ENCODE measurements at places on chromosomes 12 and 14.

- no peak overlapping the region for H3K4me3 ChIP-seq
- no peaks in the 10 kb centered on the region for H3K36me3 ChIP-seq
- H3K4me1 ChIP-seq: peaks cover 4% of the 10 kb centered on the region
Observed at GRCh38 chr14:37088356-37089215, 83.8 kb downstream of the SLC25A21 start.

DNA sequence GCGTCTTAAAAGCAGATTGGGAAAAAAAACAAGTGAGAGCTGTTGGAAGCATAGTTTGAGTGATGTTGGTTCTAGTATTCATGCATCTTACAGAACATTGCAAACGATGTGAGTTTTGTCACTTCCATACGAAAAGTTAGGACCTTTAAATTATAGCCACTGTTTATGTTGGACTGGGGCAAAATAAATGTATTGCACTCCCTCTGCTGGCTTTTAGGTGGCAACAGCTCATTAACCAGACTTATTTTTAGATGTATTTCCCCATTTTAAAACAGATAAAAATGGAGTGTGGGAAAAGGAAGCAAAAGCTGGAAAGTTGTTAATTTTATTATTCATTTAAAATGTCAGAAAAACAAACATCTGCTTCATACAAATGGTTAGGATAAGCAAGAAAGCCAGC is 111.9 kb downstream of the LGR5 start:
- DNase-seq: peak; percentile 16
- no peak overlapping the region for H3K4me3 ChIP-seq

GRCh38 chr12:26016516-26016915 is 58.0 kb downstream of the RASSF8 start:
- no peak for DNase-seq
- H3K27ac ChIP-seq: no peak overlapping the region
- H3K4me3 ChIP-seq: no peak overlapping the region

- H3K27me3 ChIP-seq: no peaks in the 10 kb centered on the region
- peak overlapping the region; percentile 60 for H3K4me3 ChIP-seq
- peaks cover 14% of the 10 kb centered on the region for H3K4me1 ChIP-seq
Observed at GRCh38 chr12:119804011-119804641, 73.0 kb downstream of the CIT start.

DNA sequence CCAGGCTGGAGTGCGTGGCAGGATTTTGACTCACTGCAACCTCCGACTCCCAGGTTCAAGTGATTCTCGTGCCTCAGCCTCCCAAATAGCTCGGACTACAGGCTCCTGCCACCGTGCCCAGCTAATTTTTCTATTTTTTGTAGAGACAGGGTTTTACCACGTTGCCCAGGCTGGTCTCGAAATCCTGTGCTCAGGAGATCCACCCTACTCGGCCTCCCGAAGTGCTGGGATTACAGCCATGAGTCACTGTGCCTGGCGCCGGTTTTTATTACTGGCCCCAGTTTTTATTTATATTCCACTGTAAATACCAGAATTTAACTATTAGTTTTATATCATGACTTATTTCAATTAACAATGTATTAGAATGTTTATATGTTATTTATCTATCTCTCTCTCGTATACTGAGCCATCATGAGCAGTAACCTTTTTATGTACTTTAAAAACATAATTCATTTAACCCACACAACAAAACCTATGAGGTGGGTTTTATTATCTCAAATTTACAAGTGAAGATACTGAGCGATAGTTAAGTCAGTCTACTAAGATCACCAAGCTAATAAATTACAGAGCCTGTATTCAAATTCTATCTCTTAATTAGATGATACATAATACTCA is 47.8 kb downstream of the HECTD1 start:
- peaks cover 23% of the 10 kb centered on the region for H3K36me3 ChIP-seq
- H3K27ac ChIP-seq: no peak overlapping the region
- H3K27me3 ChIP-seq: no peaks in the 10 kb centered on the region
- no peaks in the 10 kb centered on the region for H3K4me1 ChIP-seq
- no peak for DNase-seq

- H3K27me3 ChIP-seq: no peaks in the 10 kb centered on the region
- H3K4me3 ChIP-seq: no peak overlapping the region
- no peak for DNase-seq
Observed at GRCh38 chr14:67485501-67486095, 2.9 kb downstream of the TMEM229B start.

- H3K4me3 ChIP-seq: no peak overlapping the region
- no peaks in the 10 kb centered on the region for H3K27me3 ChIP-seq
- H3K27ac ChIP-seq: no peak overlapping the region
Observed at GRCh38 chr14:95915330-95915729, 38.7 kb downstream of the TUNAR start.

- H3K27me3 ChIP-seq: no peaks in the 10 kb centered on the region
- H3K36me3 ChIP-seq: no peaks in the 10 kb centered on the region
- peak overlapping the region; percentile 11 for H3K4me3 ChIP-seq
- DNase-seq: peak; percentile 81
- H3K27ac ChIP-seq: peak overlapping the region; percentile 84
Observed at GRCh38 chr12:47085815-47086252, 6.1 kb upstream of the AMIGO2 start.

DNA sequence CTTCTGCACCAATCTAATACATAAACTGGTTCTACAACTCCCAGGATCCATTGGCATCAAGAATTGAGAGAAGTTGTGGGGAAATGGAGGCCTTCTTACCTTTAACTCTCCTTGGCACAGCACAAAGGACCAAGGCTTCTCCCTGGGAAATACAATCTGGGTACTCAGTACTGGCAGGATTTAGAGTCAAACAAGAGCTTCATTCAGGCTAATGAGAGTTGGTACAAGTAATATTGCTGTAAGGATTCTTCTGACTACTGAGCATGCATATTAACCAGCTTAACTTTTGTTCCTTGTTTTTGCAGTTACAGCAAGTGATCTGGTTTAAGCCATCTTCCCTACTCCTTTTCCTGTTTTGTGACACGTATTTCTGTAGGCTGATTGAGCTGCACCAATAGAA is 76.2 kb upstream of the FERMT2 start:
- peaks cover 7% of the 10 kb centered on the region for H3K4me1 ChIP-seq
- no peak overlapping the region for H3K27ac ChIP-seq
- no peak for DNase-seq
- no peaks in the 10 kb centered on the region for H3K36me3 ChIP-seq
- no peak overlapping the region for H3K4me3 ChIP-seq

DNA sequence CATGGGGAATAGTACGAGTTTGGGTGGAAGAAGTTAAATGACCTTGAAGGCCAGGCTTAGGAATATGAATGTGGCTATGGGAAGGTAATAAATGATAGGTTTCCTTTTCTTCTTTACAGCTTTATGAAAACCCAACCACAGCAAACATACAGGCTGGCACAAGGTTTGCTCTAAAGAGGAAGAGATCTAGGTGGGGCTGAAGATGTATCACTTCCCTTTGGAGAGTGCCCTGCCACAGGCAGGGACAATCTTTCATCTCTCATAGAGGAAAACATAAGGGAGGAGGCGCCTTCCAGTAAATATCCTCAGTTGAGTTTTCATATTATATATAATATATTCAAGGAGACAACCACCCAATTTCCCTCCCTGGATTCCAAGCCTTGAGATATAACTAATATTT is 72.9 kb upstream of the FRMD6 start:
- H3K27me3 ChIP-seq: no peaks in the 10 kb centered on the region
- no peak overlapping the region for H3K4me3 ChIP-seq
- H3K4me1 ChIP-seq: peaks cover 42% of the 10 kb centered on the region
- H3K36me3 ChIP-seq: no peaks in the 10 kb centered on the region

DNA sequence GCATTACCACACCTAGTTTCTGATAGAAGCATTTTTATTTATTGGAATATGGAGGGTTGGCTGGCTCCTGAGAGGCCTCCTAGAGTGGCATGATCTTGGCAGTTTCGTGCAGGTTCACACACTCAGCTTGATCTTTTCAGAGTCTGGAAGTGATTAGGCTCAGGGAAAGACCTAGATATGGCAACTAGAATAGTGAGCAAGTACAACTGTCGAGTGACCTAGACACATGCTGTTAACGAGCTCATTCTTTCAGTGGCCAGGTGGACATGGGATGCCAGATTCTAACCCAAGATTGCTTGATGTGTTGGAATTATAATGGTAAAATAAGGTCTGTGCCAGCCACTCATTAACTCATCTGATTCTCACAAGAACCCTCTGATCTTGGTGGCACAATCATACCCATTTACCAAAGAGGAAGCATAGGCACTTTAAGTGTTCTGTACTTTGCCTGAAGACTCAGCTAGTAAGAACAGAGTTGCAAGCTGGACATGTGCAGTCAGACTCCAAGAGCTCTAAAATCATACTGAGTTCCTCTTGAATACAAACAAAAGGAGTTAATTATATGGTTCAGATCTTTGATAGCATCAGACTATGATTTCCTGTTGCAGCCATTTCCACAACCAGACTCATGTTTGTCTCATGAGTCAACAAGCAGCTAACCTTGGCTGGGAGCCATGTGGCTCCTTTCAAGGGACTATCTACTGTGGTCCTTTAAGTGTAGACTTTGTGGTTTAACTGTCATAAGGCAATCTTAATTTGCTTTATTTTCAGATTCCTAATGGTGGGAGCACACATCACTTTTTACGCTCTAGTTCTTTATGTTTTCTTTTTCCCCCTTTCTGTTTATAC is 144.2 kb downstream of the PLEKHA5 start:
- peak overlapping the region; percentile 10 for H3K4me3 ChIP-seq
- H3K4me1 ChIP-seq: peaks cover 15% of the 10 kb centered on the region
- H3K27ac ChIP-seq: peak overlapping the region; percentile 67
- no peaks in the 10 kb centered on the region for H3K36me3 ChIP-seq
- no peaks in the 10 kb centered on the region for H3K27me3 ChIP-seq

DNA sequence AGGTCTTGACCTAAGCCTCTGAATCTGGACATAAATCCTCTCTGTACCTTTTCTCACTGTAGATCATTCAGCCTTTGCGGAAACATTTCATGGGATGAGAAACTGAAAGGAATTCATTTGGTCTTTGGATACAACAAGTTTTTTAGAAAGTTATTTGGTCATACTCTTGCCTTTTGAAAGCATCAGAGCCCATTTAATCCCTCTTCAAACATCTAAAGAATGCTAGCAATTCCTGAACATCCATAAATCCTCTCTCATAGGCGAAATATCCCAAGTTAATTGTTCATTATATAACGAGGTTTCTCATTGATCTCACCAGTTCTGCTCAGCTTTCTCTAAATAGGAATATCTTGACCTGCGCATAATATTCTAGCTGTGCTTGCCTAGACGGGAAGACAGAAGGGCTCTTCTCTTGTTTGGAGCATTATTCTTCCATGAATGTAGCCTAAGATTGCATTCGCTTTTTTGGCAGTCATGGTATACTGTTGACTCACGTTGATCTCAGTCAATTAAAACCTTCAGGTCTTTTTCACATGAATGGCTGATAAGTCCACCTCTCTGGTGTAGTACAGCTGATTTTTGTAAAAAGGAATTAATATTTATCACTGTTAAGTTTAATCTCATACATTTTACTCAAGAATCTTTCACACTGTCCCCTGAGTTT is 24.1 kb downstream of the NTN4 start:
- peak; percentile 57 for DNase-seq
- H3K4me1 ChIP-seq: peaks cover 8% of the 10 kb centered on the region
- no peak overlapping the region for H3K4me3 ChIP-seq
- peak overlapping the region; percentile 15 for H3K27ac ChIP-seq
- H3K36me3 ChIP-seq: no peaks in the 10 kb centered on the region
- H3K27me3 ChIP-seq: no peaks in the 10 kb centered on the region

DNA sequence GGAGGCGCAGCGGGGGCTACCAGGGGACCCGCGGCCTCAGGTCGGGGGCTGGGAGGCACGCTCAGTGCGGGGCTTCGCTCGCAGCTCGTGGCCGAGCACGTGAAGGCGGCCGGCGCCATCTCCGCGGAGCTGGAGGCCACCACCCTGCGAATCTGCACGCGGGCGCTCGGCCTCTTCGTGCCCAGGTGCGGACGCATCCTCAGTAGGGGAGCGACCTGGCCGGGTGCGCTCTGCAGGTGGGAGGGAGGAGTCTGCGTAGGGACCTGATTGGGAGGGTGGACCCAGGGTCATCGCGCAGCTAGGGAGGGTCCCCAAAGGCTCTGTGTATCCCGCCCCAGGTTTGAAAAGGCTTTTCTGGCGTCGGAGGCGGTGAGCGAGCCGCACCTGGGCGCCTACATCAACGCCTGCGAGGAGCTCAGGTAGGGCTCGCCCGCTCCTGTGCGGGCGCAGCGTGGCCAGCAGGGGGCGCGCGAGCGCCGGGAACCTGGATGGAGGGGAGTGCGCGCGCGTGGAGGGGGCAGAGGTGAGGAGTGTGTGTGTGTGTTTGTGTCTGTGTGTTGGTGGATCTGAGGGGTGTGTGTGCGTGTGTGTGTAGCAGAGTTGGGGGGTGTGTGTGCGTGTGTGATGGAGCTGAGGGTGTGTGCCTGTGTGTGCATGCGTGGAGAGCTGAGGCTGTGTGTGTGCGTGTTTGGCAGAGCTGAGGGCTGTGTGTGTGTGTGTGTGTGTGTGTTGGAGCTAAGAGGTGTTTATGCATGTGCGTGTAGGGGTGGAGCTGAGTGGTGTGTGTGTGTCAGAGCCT is 10.3 kb downstream of the EXOC3L4 start:
- no peaks in the 10 kb centered on the region for H3K36me3 ChIP-seq
- H3K27ac ChIP-seq: no peak overlapping the region
- H3K4me3 ChIP-seq: no peak overlapping the region
- peaks cover 15% of the 10 kb centered on the region for H3K4me1 ChIP-seq
- peak; percentile 41 for DNase-seq

GRCh38 chr12:127360580-127360979 is 906.4 kb upstream of the TMEM132C start:
- H3K27me3 ChIP-seq: no peaks in the 10 kb centered on the region
- H3K4me1 ChIP-seq: no peaks in the 10 kb centered on the region
- H3K27ac ChIP-seq: no peak overlapping the region

DNA sequence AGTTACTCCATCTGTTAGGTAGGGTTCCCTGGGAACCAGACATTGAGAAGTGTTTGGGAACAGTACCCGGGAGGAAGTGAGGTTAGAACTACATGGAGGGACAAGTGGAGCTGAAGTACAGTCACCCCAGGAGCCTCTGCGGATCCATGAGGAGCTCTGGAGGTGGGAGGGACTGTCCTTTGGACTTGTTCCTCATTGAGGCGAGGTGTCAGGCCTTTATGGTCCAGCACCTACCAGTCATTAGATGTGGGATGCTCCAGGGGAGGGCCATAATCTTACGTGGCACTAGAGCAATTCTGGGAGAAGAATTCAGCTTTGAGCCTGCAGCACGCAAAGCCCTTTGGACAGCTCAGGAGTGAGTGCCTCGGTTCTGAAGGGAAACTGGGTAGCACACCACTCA is 142.8 kb downstream of the DACT1 start:
- no peaks in the 10 kb centered on the region for H3K4me1 ChIP-seq
- no peak for DNase-seq
- no peak overlapping the region for H3K27ac ChIP-seq
- no peaks in the 10 kb centered on the region for H3K27me3 ChIP-seq

GRCh38 chr14:83253870-83254269 is 1720.2 kb upstream of the SEL1L start:
- no peaks in the 10 kb centered on the region for H3K36me3 ChIP-seq
- H3K4me1 ChIP-seq: no peaks in the 10 kb centered on the region
- no peak overlapping the region for H3K27ac ChIP-seq
- H3K27me3 ChIP-seq: no peaks in the 10 kb centered on the region
- no peak for DNase-seq

- no peaks in the 10 kb centered on the region for H3K36me3 ChIP-seq
- H3K4me1 ChIP-seq: no peaks in the 10 kb centered on the region
- H3K4me3 ChIP-seq: no peak overlapping the region
- DNase-seq: no peak
- H3K27ac ChIP-seq: no peak overlapping the region
Observed at GRCh38 chr14:100791348-100791735, 34.6 kb upstream of the MEG3 start.

All from astrocyte (in vitro differentiated cells and primary cell).